ENCODE measurements at places on chromosomes 3 and 15. TPM values are rescaled to one million over a fixed set of nuclear protein-coding genes. Genes with fewer than 3 reads are reported as not detected.

DNA sequence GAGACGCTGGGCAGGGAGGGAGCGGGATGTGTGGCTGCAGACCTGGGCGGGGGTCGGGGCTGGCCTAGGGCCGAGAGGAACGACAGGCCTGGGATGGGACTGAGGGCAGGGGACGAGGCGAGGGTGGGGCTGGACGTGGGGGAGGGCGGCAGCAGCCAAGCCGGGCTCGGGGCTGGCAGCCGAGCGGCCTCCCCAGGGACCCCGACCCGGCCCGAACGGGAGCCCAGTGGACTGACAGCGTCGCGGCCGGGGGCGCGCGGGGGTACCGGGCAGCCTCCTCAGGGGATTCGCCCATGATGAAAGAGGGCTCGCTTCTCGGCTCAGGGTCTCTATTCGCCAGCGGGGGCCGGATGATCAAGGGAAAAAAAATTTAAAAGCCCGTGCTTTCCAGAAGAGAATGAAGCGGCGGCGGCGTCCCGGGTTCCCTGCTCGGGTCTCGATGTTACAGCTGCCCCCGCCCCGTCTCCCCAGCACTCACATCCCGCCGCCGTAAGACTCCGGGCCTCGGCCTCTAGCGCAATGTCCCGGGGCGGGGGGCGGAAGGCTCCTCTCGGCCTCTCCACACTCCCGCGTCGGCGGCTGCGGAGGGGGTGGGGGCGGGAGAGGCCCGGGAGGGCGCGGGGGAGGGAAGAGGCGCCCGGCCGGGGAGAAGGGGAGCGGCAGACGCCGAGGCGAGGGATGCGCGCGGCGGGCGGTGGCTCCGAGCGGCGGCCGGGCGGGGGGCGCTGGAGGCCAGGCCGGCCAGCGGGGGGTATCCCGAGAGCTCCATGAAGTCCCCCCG is 4.3 kb downstream of the PTH1R start:
- no peaks in the 10 kb centered on the region for H3K36me3 ChIP-seq
- peaks cover 18% of the 10 kb centered on the region for H3K27me3 ChIP-seq

DNA sequence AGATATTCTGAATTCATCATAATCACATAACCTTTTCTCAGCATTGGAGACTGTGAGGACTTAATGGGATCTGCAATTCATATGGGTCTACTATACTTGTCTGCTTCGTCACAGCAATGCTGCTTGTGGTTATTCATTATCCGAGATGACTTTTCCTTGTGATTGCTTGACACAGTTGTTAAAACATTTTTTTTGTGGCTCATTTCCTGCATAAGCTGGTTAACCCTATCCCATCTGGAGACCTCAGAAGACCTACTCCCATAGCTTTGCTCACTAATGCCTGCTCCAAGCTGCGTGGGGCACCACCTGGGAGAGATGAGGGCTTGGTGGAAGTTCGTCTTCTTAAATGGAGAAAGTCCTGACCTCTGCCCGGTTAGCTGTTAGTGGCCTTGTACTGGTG is 360.8 kb downstream of the CHST2 start:
- no peaks in the 10 kb centered on the region for H3K36me3 ChIP-seq
- no peaks in the 10 kb centered on the region for H3K27me3 ChIP-seq
- H3K4me3 ChIP-seq: no peak overlapping the region
- DNase-seq: no peak

BTLA gene
- not detected for total RNA-seq

DNA sequence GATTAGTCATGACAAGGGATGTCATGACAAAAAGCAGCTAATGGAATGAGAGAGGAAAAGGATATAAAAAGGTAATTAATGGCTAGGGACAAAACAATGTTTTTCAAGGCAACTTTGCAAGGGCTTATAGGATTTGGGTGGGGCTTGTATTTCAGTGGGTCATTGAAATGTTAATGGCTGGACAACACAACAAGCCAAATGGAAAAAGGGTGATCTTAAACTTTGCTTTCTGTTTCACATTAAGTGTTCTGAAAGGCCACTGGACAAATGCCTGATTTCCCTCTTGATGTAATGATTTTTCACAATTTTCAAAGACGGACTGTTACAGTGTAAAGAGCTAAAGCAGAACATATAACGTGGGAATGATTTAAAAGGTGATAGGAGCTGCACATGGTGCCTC is 345.0 kb downstream of the TUSC7 start:
- H3K27me3 ChIP-seq: no peaks in the 10 kb centered on the region
- H3K4me1 ChIP-seq: peaks cover 2% of the 10 kb centered on the region
- DNase-seq: no peak
- no peak overlapping the region for H3K27ac ChIP-seq
- no peaks in the 10 kb centered on the region for H3K36me3 ChIP-seq

TMEM40 gene
- not detected for total RNA-seq

DNA sequence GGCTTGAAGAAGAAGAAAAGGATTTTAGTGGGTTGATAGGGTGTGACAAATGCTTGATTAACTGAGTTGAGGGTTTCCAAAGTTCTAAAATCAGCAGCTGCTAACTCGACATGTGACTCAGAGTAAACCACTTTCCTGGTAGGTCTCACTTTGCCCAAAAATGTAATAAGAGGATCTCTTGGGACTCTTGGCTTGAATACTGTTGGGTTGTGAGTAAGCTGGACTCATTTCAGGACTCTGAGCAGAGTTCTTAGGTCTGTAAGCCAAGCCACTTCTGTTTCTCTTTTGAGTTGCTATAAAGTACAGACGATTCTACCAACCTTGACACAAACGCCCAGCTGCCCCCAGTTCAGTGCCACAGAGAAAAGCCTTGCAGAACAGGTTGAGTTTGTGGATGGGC is 241.1 kb downstream of the ZNF621 start:
- DNase-seq: no peak
- peaks cover 6% of the 10 kb centered on the region for H3K4me1 ChIP-seq
- no peak overlapping the region for H3K27ac ChIP-seq
- H3K4me3 ChIP-seq: no peak overlapping the region
- H3K27me3 ChIP-seq: peaks cover 4% of the 10 kb centered on the region

Measured in endothelial cell (in vitro differentiated cells).